HCEC 1CT (cell line): ENCODE measurements at places on chromosomes 5 and 9.
A peak's percentile ranks its signal among the peaks of the same experiment; 100 is the strongest.

DNA sequence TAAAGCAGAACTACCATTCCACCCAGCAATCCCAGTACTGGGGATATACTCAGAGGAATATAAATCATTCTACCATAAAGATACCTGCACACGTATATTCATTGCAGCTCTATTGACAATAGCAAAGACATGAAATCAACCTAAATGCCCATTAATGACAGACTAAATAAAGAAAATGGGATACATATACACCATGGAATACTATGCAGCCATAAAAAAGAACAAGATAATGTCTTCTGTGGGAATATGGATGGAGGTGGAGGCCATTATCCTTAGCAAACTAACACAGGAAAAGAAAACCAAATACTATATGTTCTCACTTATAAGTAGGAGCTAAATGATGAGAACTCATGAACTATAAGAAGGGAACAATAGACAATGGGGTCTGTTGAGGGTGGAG lies 12.5 kb downstream of the HAPLN1 start:
- no peak for DNase-seq

GRCh38 chr5:32074401-32074800 lies 99.7 kb downstream of the GOLPH3 start:
- DNase-seq, result no peak

DNA sequence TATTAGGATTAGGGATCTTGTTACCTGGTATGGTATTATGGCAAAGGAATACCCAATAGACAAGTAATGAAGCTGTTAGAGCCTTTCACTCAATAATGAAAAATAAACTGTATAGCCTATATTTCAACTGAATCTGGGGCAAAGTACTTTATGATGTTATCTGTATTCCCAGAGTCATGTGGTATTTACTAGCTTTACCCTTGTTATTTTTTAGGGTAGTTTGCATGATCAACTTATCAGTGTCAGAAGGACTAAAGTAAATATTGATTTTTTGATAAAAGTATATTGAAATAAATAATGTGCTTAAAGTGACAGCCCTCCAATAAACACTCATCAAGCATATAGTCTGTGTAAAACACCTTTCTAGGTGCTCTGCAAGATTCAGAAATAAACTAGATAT lies 64.6 kb downstream of the MAN2A1 start:
- DNase-seq, result no peak

- no peak for DNase-seq
Observed at GRCh38 chr9:2012347-2012746, 2.8 kb upstream of the SMARCA2 start.

GRCh38 chr9:94899464-94900221 lies 173.1 kb downstream of the AOPEP start:
- no peak for DNase-seq

GRCh38 chr9:92971121-92971520 lies 23.8 kb downstream of the FGD3 start:
- DNase-seq, result no peak

DNA sequence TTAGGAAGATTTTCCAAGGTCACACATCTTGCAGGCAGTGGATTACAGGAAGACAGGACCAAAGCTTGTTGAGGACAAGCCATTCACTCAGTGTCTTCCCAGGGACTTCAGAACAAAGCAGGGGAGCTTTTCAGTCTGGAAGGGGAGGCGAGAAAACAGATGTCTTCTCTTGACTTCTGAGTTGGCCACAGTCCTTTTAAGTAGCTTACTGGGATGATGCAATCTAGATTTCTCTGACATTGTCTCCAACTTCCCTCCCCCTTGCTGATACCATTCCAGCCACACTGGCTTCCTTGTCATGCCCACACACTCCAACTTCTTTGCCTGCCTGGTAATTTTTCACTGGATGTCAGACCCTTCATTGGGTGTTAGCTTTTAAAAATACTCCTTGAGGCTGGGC lies 174.2 kb upstream of the TBC1D2 start:
- peak; percentile 74 for DNase-seq

DNA sequence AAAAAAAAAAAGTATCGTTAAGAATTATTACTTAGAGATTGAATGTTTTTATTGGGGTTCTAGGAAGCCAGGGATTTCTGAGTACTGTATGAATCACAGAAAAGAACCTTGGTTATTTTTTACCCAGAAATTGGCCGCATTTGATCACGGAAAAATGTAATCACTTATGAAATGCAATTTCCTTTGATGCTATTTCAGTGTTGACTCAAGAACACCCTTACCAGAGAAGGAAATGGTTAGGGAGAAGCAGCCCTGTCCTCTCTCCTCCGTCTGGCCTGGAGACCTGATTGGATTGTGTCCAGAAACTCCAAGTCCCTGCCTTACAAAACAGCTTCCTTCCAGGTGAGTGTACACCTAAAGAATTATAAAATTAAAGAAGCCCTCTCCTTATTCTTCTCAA lies 116.7 kb downstream of the MED10 start:
- DNase-seq, result no peak

- DNase-seq, result no peak
Observed at GRCh38 chr9:119905724-119906123, 536.5 kb upstream of the BRINP1 start.

DNA sequence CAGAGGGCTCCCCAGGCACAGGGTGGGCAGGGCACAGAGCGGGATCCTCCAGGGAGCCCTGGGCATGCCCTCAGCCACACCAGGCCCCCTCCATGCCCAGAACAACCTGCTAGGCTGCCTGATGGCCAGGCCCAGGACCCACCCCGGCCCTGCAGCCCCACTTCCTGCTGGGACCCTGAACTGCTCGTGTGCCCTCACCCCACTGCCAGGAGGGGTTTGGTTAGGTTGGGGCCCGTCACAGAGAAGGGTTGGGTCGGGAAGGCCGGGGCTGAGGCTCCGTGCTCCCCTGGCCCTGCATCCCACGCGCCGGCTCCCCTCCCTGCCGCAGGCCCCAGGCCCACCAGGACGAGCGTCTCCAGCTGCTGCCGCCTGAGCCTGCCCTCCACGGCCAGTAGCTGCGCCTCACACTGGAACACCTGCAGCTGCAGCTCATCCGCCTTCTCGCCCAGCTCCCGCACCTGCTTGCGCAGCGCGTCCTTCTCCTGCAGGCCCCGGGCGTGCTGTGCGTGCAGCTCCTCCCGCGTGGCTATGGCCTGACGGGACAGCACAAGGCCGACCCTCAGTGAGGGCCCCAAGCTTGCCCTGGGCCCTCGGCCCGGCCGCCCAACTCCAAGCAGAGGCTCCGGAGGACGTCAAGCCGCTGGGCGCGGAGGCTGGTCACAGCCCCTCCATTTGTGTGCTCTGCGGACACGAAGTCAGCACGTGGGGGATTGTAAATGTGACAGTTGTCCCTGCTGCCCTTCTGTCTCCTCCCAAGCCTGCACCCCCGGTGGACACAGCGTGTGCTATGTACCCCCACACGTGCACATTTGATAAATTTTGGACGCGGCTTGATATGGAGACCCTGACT lies 4.0 kb upstream of the DNLZ start:
- no peak for DNase-seq

- DNase-seq, result peak; percentile 89
Observed at GRCh38 chr9:70218767-70219166, 40.0 kb upstream of the SMC5 start.

DNA sequence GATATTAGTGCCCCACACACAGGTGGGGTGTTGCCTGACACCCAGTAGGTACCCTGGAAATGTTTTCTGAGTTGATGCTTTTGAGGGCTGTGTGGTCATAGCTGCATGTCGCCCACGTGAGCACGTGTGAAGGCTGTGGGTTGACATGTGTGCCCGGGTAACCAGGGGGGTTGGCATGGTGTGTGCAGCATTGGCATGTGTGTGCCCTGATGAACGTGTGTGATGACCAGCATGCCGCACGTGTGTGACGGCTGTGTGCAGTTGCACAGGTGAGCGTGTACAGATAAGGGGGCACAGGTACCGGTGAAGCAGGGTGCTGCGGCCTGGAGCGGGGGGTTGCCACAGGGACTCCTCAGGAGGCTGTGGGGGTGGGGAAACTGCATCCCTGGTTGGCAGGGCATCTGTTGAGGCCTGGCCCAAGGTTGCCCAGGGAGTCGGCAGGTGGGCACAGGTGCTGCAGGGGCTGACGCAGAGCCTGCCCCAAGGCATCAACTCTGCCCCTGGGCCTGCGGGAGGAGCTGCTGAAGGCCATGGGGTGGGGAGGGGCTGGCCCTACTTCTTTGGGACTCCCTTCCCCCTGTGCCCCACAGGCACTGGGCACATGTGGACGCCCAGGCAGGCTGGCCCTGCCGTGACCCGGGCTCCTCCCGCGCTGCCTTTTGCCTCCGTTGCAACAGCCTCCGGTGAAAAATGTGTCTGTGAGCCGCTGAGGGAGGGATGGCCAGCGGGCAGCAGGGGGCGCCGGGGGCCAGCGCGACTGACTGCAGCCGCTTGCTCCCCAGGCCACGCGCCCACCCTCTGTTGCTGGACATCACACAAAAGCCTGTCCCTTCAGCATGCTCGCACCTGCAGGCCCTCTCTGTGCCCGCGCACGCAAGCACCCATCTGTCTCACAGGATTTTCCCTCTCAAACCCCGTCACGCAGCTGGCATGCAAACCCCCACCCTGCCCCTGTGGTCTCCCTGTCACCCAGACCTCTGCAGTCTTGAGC lies 2.2 kb downstream of the UNC5A start:
- peak; percentile 23 for DNase-seq

- peak; percentile 45 for DNase-seq
Observed at GRCh38 chr9:70165006-70165602, 93.7 kb upstream of the SMC5 start.

DNA sequence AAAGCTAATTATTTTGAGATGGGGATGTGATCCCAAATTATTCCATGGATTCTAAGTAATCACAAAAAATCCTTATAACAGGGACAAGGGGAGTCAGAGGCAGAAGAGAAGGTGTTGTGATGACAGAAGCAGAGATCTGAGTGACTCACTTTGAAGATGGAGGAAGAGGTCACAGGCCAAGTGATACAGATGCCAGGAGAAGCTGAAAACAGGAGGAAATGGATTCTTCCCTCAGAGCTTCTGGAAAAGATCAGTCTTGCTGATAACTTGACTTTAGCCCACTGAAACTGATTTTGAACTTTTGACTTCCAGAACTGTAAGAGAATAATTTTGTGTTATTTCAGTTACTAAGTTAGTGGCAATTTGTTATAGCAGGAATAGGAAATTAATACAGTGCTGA lies 105.3 kb downstream of the GCNT1 start:
- DNase-seq, result peak; percentile 59

DNA sequence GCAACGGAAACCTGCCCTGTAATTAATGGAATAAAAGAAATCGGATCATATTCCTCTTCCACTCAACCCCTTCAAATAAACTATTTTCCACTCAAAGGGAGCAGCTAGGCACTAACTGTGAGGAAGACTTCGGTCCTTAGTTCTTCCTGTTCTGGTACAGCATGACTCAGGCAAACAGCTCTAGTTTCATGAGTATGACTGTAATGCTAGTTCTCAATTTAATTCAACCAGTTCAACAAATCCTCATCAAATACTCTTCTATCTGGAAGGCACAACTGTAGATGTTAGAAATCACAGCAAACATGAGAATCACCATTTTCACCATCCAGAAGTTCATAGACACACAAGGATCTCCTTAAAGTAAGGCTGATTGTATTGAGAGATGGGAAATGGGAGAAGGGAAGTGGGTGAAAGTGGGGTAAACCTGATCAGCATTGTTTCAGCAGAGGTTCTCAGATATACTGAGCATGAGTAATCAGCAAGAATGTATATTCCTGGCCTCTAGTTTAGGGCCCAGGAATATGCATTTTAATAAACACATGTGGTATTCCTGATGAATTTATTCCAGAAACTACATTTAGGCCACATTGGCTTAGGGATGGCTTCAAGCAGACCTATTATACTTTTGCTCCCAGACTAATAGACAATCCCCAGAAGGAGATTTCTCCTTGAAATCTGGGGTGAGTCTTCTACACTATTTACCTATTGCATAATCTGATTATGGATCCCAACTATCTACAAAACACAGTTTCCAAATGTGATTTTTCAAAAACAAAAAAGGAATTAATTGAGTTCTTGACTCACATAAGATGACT lies 141.1 kb upstream of the SLC12A2 start:
- DNase-seq, result peak; percentile 39

GRCh38 chr5:73950441-73950873 lies 324.5 kb downstream of the ARHGEF28 start:
- peak; percentile 22 for DNase-seq

- DNase-seq, result no peak
Observed at GRCh38 chr5:154201108-154201769, 10.7 kb downstream of the GALNT10 start.

GRCh38 chr5:27062451-27062850 lies 24.1 kb upstream of the CDH9 start:
- no peak for DNase-seq

GRCh38 chr9:95644377-95644776 lies 127.6 kb upstream of the PTCH1 start:
- peak; percentile 42 for DNase-seq

GRCh38 chr5:142772446-142773293 lies 2.5 kb downstream of the ARHGAP26 start:
- DNase-seq, result peak; percentile 20

DNA sequence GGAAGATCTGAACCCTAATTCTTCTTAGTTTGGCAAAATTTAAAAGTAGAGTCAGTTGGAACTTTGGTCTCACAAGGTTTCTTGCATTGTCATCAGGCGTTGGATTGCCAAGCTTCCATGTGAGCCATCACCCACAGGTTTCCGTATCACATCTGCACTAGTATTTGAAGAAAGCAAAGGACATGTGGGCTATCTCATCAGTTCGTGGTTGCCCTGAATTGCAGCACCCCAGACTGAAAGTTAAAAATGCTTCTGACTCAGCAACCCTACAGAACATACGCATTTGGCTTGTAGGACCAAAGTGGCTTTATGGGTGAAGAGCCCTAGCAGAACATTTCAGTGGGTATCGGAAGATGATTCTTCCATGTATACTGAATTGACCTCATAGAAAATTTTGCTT lies 358.0 kb downstream of the ENC1 start:
- DNase-seq, result no peak

DNA sequence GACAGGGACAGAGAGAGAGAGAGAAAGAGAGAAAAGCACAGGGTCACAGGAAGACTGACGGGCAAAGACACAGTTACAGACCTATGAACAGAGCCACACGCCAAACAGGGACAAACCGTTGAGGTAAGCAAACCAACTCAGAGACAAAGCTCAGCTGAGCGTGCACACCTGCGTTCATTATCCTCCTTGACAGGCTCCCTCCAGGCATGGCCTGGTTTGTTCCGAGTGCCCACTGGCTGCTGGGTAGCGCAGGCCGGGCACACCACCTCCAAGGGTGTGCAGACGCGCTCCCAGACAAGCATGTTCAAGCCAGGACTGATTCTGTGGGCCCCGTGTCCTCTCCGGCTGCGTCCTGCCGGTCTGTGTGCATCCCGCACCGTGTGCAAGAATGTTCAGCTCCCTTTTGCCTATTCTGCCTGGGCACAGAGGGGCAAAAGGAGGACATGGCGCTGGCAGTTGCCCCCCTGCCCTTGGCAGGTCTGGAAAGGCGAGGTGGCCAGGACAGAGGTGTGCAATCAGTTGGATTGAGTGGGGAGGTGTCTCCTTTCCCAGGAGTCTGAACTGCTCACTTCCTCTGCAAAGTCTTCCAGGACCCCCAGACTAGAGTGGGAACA lies 467 bp upstream of the SMIM32 start:
- DNase-seq, result no peak

DNA sequence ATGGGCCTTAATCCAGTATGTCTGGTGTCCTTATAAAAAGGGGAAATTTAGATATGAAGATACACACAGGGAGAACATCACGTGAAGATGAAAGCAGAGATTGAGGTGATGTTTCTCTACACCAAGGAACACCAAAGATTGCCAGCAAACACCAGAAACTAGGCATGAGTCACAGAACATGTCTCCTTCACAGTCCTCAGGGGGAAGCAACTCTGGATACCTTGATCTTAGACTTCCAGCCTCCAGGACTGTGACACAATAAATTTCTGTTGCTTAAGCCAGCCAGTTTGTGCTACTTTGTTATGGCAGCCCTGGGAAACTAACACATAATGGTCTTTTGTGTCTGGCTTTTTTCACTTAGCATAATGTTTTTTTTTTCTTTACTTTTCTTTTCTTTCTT lies 41.2 kb upstream of the STRBP start:
- no peak for DNase-seq
